ENCODE measurements at places on chromosomes 16 and 17.

DNA sequence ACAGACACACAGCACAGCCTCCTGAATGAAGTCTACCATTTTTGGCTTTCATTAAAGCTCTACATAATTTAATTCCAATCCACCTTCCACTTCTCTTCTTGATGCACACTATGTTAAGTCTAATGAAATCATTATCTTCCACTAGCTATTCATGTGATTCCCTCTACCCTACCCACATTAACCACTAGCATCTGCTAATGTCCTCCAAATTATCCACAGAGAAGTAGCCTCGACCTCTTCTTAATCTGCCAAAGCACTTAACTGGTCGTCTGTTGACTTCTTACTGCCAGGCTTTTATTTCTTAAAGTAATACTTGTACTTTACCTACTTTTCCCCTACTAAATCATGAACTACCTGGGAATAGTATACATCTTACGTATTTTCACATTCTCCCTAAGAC is 91.8 kb downstream of the NCOR1 start:
- DNase-seq, result no peak

DNA sequence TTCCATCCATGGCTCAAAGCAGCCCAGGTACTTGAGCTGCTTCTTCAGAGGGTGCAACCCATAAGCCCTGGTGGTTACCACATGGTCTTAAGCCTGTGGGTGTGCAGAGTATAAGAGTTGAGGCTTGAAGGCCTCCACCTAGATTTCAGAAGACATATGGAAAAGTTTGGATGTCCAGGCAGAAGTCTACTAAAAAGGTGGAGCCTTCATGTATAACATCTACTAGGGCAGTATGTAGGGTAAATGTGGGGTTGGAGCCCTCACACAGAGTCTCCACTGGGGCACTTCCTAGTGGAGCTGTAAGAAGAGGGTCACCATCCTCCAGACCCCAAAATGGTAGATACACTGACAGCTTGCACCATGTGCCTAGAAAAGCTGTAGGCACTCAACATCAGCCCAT is 120.9 kb downstream of the HS3ST3A1 start:
- DNase-seq, result no peak

- DNase-seq, result no peak
Observed at GRCh38 chr16:28098171-28098958, 34.9 kb upstream of the GSG1L start.

GRCh38 chr17:66678827-66679226 is 156.1 kb upstream of the CACNG5 start:
- no peak for DNase-seq

GRCh38 chr16:67509016-67509415 is 19.6 kb upstream of the RIPOR1 start:
- DNase-seq, result no peak

DNA sequence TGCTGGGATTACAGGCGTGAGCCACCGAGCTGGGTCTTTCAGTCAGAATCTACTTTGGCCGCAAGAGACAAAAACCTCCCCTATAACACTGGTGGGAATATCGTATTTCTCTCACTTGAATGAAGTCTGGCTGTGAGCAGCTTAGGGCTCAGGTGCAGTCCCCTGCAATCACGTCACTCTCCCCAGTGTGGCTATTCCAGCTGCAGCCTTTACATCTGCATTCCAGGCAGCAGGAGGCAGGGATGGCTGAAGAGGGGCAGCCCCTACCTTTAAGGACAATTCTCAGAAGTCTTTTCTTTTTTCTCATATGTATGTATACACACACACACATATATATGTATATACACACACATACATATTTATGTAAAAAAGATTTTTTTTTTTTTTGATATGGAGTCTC is 3.0 kb downstream of the DEF8 start:
- no peak for DNase-seq

GRCh38 chr17:688100-688989 is 26.3 kb downstream of the VPS53 start:
- peak; percentile 4 for DNase-seq

DNA sequence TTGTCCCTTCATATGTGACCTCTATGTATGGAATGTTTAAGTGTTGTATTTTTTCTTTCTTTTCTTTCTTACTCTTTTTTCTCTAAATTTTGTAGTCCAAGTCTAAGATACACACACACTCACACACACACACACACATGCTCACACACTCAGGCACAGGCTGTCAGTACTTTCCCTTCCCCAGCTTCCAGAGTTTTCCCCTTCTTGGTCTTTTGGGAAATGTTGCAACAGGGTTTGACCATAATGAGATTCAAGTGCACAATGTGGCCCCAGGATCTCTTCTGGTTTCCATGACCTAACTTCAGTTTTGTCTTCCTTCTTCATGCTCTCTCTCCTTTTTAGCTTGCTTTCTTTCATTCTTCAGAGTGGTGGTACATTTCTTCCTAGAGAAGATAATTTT is 289.8 kb upstream of the FOXF1 start:
- DNase-seq, result no peak

DNA sequence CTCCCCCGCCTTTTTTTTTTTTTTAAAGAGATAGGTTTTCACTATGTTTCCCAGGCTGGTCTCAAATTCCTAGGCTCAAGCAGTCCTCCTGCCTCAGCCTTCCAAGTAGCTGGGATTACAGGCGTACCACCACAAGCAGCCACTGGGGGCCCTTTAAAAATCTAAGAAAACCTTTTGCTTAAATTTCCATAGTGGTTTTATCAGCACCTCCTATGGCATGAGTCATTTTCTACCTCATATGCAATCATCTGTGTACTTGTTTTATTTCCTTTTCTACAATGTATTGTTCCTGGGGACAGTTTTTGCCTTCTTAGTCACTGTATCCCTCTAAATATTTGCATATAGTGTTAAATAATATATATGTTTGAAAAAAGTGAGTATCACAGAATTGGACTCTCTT is 29.2 kb downstream of the GNA13 start:
- DNase-seq, result peak; percentile 35

DNA sequence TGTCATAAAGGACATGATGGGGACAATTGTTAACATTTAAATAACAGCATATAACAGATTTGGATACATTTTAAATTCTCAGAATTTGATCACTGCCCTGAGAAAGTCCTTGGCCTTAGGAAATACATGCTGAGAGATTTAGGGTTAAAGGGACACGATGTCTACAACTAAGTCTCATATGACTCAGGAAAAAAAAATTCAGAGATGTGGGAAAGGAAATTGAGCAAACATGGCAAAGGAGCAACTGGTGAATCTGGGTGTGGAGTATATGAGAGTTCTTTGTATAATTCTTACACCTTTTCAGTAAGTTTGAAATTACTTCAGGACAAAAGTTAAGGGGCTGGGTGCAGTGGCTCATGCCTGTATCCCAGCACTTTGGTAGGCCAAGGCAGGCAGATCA is 18.2 kb downstream of the MPP3 start:
- DNase-seq, result no peak

DNA sequence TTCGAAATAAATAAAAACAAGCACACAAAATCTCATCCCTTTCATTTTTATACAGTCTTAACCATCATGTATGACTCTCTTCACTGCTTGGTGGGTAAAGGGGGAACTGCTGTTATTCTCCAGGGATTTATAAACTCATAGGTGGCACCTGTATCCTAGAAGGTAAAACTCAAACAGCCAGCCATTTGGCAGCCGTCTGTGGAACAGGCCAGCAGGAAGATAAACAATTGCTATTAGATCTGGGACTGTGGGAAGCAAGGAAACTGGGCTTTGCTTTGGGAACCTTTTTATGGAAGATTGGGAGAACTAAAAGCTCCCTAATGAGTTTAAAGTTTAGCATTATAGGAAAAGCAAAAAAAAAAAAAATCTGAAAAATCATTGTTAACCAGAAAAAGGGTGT is 126.0 kb downstream of the TANGO6 start:
- no peak for DNase-seq

GRCh38 chr16:25823891-25824290 is 132.1 kb downstream of the HS3ST4 start:
- DNase-seq, result no peak

GRCh38 chr17:43079641-43080302 is 45.4 kb downstream of the BRCA1 start:
- no peak for DNase-seq

GRCh38 chr17:61635913-61636432 is 45.0 kb upstream of the NACA2 start:
- peak; percentile 32 for DNase-seq

DNA sequence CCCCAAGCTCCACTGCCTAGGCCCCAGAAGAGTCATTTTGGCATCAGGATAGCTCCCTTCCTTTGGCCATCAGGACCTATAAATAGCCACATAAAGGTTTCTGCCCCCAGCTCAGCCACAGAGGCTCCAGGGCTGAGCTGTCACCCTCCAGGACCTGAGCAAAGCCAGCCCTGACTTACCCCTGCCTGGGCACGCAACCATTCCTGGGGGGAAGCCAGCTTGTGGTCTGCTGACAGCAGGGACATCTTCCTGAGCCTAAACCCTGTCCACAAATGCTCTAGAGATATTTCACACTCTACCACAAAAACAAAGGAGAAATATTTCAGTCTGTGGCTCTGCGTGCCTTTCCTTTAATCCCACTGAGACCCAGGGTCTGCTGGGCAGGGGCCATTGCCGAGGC is 123.7 kb upstream of the CCL2 start:
- DNase-seq, result no peak

GRCh38 chr17:31579265-31579664 is 187.8 kb downstream of the RAB11FIP4 start:
- no peak for DNase-seq

DNA sequence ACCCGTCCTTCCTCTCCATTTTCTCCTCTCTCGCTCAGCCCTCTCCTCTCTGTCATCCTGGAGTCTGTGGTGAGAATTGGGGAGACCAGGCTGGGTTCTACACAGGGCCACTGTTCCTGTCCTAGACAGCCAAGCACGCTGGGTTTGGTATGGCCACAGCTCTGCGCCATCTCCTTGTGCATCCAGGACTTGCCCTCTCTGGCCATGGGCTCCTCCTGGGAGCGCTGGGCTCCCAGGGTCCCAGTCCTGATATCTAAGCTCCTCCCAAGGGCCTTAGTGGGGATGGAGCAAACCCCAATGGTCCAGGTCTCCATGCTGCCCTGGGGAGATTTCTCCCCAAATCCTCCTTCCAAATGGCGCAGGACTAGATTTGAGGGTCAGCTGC is 27.2 kb upstream of the ITGA3 start:
- DNase-seq, result no peak

GRCh38 chr16:82995286-82995923 is 368.6 kb downstream of the CDH13 start:
- DNase-seq, result no peak

DNA sequence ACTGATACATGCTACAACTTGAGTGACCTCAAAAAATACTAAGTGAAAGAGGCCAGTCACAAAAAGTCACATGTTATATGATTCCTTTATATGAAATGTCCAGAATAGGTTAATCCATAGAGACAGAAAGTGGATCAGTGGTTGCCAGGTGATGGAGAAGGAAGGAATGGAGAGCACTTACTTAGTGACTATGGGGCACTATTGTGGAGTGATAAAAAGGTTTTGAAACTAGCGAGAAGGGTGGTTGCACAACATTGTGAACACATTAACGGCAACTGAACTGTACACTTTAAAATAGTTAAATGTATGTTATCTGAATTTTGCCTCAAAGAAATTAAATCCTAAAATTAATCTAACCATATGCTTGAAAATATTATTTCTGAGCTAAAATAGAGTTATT is 25.9 kb downstream of the AMFR start:
- no peak for DNase-seq

GRCh38 chr16:35908942-35909341 is 2449.5 kb downstream of the TP53TG3F start:
- DNase-seq, result no peak

DNA sequence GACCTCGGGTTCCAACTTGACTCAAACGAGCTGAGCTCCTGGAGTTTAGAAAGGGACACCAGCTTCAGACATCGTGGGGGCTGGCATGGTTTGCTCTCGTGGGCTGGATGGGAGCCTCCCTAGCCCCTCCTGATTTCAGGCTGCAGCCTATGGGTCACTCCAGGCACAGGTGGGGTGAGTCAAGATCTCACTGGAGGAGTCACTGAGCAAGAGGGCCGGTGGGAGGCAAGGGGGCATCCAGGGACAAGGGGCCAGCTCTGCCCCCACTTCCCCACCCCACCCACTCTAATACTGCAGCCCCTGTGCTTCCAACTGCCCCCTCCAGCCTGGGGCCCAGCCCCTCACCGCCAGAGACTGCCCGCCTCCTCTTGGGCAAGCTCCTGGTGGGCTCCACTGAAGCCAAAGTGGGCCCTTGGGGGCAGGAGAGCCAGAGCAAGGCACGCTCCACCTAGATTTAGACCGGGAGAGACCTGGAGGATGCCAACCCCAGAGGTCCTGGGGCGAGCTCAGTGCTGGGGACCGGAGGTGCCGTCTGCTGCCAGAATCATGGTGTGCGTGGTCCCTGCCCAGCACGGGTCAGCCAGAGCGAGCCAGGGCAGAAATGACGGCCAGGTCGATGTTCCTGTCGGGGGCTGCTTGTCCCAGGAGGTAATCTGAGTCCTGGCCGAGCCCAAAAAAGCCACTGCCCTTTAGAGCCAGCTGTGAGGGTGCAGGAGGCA is 6.4 kb downstream of the SLC16A3 start:
- no peak for DNase-seq

DNA sequence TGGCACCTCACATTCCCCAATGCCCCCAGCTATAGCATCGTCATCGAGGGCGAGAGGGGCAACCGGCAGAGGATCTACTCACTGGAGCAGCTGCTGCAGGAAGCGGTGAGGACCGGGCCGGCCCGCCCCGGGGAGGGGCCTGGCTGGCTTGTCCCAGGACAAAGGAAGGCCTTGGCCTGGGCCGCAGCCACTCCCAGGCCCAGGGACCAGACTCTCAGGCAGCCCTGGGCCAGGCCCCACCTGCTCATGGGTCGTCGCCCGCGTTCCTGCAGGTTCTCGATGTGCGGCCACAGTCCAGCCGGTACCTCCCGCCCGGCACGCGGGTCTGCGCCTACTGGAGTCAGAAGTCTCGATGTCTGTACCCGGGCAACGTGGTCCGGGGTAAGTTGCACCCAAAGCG is 53.4 kb downstream of the ACTG1 start:
- DNase-seq, result no peak

DNA sequence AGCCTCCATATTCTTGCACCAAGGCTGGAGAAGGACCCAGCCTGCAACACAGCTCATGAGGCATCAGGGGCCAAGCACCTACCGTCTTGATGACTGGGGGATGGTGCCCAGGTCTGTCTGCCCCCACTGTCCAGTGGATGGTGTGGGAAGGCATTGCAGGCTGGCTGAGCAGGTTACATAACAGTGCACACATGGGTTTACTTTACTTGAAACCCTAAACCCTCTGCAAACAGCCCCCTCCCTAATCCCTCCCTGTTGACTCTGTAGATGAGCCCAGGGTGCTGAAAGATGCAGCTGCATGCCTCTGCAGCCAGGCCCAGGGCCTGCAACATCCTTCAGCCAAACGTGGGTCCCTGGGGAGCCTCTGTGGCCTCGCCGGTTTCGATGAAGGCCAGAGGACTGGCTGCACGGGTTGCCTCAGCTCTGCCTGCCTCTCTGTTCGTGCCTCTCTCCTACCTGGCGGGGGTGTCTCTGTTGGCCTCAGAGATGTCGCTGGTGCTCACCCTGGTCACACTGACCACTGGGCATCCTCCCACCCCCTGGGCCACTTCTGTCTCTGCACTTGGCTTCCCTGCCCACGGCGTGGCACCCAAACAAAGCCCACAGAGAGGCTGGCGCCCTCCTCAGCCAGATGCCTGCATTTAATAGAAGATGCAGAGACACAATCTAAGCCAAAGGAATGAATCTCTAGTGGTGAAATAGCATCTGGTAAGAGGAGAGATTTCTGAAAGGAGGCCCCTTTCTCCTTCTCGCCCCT is 95.1 kb downstream of the METRNL start:
- DNase-seq, result no peak
